ENCODE measurements at places on chromosomes 4 and X.

DNA sequence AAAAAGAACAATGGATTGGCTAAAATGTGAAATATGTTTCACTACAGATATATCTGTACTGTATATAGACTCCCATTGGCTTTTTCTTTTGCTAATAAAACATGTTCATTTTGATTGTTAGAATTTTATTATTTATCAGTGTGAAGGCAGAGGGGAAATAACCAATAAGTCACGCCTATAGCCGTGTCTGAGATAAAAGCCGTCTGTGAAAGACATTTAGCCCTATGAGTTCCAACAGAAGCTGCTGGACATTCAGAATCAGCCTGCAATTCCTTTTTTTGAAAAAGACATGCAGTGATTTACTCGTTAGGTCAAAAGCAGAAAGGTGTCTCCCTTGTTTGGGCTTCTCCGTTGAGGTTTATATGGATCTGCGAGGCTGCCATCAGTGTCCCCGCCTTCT lies 24.2 kb upstream of the SLC25A4 start:
- DNase-seq: no peak

DNA sequence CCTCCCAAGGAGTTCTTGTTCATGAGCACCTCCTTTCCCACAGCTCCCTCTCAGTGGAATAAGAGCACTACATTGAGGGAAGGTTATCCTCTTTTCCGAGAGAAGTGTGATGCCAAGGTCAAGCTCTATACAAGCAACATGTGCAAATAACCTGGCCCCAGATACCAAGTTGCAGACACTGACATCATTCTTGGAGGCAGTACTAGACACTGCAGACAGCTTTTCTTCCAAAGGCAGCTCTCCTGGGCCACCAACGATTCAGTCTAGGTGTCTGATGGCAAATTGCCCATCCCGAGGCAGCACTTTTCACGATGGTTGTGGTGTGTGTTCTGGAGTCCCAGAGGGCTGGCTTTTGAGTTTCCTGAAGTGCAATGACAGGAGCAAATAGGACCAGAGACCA lies 384.9 kb downstream of the TLL1 start:
- DNase-seq: no peak

GRCh38 chr4:89008166-89008565 lies 48.8 kb downstream of the FAM13A start:
- no peak for DNase-seq

- DNase-seq: no peak
Measured at GRCh38 chrX:29826742-29827141, 388.6 kb upstream of the MAGEB2 start.

- DNase-seq: no peak
Measured at GRCh38 chr4:102141842-102142241, 203.4 kb downstream of the SLC39A8 start.
